Stimulated activated CD4-positive, alpha-beta T cell treated with anti-CD3 and anti-CD28 coated beads, Interleukin-4, amount 100 ng/mL, for 1 hour (primary cell): ENCODE measurements at places on chromosomes 16 and 17.
A peak's percentile ranks its signal among the peaks of the same experiment; 100 is the strongest.

- no peak for DNase-seq
Measured at GRCh38 chr17:39820541-39820940, 43.6 kb downstream of the IKZF3 start.

DNA sequence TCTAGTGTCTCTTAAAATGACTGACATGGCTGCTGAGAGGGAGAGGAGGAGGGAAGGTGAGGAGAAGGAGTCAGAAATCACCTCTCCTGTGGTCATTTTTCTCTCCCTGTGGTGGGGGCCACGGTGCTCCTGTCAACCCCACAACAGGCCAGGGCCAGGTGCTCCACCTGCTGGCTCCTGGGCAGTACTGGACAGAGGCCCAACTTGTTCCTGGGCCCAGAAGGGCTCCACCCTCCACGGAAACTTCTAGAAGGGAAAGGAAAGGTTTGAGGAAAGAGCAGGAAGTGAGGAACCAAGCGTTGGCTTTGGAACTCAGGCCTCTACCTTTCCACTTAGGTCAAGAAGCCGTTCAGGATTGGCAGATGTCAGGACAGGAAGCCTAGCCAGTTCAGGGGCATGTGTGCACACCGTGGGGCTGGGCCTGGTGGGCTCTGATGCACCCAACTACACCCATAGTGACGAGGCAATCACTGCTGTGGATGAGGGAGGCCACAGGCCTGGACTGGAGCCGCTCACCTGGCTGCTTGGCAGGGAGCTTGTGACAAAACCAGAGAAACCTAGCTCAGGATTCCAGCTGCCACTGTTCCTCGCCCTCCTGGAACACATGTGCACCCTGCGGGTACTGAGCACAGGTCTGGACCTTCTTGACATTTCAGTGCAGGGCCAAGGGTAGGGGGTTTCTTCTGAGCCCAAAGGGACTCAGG, 36.1 kb downstream of the WNT3 start:
- DNase-seq, result no peak

DNA sequence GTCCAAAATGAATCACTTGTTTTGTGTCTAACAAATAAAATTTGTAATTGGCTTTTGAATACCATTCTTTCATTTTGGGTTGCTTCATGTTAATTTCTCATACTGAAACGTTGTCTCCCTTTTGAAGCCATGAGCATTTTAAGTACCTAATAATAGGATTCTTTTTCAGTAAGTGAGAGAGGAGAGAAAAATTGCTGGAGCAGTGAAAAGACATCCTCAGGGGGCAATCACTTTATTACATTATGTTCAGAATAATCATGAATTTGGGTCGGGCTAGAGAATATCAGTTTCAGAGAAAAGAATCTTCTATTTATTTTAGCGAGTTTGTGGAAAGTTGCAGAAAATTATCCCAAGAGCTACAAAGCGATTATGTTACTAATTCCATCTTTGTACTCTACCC, 96.8 kb downstream of the CNTNAP4 start:
- no peak for DNase-seq

GRCh38 chr17:7883781-7884386, 4.7 kb upstream of the CHD3 start:
- peak; percentile 44 for DNase-seq

- DNase-seq, result no peak
Measured at GRCh38 chr16:23079675-23080301, 69.5 kb downstream of the USP31 start.

GRCh38 chr16:65453646-65454045, 331.8 kb upstream of the CDH11 start:
- no peak for DNase-seq

- no peak for DNase-seq
Measured at GRCh38 chr16:25875956-25876598, 184.3 kb downstream of the HS3ST4 start.

DNA sequence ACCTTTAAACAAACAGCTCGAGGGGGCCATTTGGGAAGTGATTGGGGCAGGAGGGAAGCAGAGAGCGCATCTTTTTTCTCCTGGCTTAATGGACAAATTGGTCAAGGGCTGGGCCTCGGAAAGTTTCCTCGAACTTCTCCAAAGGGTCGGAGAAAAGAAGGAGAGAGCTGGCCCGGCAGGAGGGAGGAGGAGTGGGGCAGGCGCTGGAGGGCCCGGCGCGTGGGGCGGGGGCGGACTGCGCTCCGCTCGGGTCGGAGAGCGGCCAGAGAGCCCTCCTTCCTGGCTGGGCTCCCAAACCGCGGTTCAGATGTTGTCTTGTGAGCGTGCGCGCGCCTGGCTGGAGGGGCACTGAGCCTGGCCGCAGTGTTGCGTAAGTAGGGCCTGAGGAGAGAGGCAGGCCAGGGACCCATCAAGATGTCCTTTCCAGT, 1.2 kb downstream of the MMP2 start:
- DNase-seq, result no peak
